Stimulated activated CD8-positive, alpha-beta memory T cell treated with anti-CD3 and anti-CD28 coated beads, Interleukin-2, amount 100 ng/mL, for 48 hours (primary cell): ENCODE measurements at places on chromosomes 11 and 22.
A peak's percentile ranks its signal among the peaks of the same experiment; 100 is the strongest.

GRCh38 chr11:85663753-85664614 lies 945 bp downstream of the CREBZF start:
- peak; percentile 77 for DNase-seq

DNA sequence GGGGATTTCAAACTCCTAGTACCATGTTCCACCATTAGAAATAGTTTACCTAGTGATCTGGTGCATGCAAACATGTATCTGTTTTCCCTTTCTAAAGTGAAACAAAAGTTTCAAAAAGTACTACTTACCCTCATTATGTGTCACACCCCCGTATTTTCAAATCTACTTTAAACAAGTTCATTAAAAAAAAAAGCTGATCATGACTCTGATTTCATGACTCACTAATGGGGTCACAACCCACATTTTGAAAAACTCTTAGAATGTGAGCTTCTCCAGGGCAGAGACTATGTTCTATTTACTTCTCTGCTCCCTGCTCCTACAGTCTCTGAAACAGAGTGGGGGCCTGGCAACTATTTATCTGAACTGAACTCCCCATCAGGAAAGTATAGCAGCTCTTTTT lies 18.2 kb downstream of the CHRM1 start:
- no peak for DNase-seq

GRCh38 chr22:40065981-40066380 lies 71.2 kb downstream of the FAM83F start:
- DNase-seq: no peak

GRCh38 chr11:69152733-69153421 lies 2.9 kb upstream of the SMIM38 start:
- DNase-seq: no peak

DNA sequence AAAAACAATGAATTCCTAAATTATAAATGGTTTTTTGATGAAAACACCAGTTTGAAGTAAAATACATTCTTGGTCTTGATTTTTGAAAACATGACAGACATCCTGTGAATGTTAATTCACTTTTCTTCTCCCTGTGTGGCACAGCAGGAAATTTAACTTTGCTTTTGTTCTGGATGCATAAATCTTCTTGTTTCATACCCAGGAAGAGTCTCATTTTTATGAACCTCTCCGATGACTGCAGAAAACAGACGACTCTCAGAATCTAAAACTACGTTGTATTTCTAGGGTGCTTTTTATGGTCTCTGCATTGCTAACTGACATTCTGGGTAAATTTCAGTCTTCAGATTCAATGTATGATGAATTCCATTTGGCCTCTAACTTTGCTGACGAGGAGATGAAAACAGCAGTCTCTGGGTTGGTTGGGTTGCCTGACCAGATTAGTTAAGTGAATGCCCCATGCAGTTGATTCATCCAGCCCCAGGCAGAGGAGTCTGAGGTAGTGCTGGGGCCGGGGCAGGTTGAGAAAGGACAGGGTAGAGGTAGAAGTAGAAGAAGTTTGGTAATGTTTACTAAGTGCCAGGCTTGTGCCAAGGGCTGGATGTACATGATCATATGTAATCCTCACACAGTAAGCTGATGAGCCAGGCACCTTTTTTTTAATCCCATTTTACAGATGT lies 20.1 kb downstream of the TCP11L1 start:
- DNase-seq: no peak

DNA sequence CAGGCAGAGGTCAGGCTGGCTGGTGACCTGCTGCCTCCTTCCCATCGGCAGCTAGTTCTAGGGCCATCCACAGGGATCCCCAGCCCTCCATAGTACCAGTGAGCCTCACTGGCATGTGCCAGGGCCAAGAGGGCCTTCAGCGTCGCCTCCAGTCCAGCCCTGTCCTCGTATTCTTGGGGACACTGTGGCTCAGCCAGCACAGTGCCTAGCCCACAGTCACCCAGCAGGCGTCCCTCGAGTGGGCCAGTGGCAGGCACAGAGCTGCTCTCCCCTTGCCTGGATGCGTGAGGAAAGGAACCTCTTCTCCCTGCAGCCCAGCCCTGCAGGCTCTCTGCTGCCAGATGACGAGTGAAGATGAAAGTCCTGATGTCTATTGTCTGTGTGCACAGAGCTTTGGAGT lies 10.6 kb upstream of the SH3BP1 start:
- DNase-seq: no peak

- no peak for DNase-seq
Measured at GRCh38 chr22:26174280-26174679, 5.0 kb downstream of the SEZ6L start.

- no peak for DNase-seq
Measured at GRCh38 chr11:68432874-68433273, 27.7 kb upstream of the PPP6R3 start.

GRCh38 chr11:95175818-95176380 lies 55.1 kb downstream of the SESN3 start:
- no peak for DNase-seq

DNA sequence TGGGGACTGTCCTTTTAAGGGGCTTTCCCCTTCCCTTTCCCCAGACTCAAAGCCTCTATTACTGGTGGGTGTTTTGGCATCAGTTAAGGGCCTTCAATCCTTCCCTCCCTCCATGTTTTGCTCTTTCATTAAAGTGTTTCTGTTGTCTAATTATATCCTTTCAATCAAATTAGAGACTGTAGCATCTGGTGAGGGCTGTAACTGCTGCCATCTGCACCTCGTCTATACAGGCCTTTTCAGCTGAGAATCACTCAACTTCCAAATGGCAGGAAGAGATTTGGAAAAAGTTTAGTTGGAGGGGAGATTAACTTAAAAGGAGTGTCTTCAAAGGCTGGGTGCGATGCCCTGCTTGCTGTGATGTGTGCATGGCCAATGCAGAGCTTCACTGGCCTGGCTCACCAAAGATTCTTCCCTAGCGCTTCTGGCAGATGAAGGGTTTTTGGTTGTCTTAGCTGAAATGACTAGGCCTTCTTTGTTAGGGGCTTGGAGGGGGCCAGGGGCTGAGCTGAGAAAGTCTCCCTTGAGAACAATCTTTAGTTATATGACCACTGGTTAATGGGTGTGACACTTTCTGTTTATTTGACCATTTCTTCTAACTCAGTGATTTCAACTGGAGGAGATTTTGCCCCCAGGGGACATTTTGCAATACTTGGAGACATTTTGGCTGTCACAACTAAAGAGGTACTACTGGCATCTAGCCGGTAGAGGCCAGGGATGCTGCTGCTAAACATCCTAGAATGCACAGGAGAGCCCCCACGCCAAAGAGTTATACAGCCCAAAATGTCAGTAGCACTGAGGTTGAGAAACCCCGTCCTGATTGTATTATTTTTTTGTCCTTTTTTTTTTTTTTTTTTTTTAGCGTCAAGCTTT lies 7.5 kb downstream of the KREMEN1 start:
- DNase-seq: no peak

DNA sequence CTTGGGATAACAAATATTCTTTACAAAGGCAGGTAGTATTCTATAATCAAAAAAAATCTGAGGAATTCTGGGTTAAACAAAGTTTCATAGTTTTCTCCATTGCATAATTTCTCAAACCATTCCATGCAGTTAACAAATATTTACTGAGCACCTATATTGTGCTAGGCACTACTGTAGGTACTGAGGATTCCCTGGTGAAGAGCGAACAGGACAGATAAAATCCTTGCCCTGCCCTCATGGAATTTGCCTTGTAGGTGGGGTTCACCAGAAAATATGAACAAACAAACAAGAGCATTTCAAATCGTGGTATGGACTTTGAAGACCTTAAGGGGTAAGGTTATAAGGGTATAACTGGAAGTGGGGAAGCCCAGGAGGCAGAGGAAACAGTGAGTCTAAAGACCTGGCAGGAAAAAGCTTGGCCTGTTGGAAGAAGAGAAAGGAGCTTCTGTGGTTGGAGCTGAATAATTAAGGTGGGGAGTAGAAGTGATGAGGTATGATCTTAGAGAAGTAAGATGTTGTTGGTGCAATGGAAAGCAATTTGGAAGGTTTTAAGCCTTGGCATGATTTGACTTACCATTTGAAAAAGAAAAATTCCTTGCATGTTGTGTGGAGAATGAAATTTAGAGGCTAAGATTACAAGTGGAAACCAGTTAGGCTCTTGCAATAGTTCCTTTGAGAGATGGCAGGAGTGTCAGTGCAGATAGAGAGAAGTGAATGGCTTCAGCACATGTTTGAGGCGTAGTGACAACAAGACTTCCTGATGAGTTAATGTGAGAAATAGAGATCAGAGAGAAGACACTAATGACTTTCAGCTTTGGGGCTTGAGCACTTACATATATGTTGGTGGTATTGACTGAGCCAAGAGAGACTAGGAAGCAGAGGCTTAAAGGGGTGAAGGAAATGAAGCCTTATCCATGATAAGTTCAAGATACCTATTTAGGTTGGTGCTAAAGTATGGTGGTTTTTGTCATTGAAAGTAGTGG lies 55.7 kb upstream of the PICALM start:
- DNase-seq: no peak

DNA sequence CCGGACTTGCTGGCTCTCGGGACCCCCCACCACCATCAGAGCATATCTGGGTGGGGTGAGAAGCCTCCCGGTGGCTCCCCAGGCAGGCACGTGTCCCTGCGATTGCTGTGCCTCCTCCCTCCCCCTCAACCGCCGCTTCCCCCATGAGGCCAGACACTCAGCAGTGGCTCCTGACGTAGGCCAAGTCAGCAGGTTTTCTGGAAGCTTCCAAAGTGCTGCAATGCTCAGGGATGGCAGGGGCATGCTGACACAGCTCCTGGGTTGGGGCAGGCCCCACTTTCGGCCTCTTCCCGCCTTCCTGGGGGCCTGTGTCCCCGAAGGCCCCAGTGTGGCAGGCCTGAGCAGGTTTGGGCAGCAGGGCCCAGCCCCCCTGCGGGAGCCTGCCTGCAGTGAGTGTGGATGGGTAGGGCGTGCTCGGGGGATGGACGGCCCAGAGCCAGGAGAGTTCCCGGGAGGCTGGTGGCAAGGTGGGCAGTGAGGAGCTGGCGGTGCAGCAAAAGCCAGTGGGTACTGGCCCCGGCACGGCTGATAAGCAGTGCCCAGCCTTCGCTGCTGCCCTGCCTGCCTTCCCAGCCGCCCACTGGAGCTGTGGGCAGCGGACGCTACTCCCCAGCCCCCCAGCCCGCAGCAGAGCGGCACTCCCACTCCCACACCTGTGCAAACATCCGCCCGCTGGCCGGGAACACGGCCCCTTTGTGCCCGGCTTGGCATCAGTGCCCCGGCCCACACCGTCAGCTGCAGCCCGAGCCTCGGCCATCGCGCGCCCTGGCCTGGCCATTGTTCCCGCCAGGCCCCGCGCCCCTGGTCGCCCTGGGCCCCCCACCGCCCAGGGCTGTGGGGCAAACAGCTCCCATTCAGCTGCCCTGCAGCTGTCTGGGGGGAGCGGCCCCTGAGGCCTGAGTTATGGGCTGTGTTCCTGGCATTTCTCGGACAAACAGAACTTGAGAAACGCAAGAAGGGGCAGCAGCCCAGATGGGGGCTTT lies 125.0 kb downstream of the KCNQ1OT1 start:
- DNase-seq: no peak

- DNase-seq: no peak
Measured at GRCh38 chr11:105858841-105859240, 163.2 kb downstream of the MSANTD4 start.

DNA sequence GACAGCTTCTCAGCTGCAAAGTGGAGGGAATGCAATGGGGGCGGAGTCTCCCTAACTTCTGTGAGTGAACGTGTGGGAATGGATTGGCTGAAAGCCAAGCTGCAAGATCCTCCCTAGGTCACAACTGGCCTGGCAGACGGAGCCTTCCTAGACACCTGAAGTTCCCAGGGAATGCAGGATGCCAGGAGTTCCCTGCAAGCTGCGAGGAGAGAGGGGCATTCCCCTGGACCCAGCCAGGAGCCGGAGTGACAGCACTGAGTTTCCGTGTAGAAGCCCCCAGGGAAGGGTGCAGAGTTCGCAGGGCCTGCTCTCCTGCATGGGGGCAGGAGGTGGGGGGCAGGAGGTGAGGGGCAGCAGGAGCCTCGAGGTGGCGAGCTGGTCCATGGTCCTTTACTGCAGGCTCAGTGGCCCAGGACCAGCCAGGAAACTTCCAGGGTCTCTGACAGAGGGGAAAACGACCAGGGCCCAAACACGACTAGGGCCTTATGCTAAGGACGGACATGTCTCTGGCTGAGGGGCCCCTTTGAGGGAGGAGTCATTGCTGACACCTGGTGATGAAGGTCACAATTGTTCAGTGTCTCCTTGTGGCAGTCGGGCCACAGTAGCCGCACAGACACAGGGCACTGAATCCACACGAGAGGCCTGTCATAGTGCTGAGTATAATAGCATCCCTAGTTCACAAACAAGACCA lies 141.4 kb downstream of the FBXO7 start:
- DNase-seq: no peak

- DNase-seq: no peak
Measured at GRCh38 chr11:78392854-78393253, 24.8 kb downstream of the GAB2 start.

GRCh38 chr11:2668876-2669275 lies 30.9 kb downstream of the KCNQ1OT1 start:
- no peak for DNase-seq

GRCh38 chr11:31805037-31805628 lies 6.0 kb downstream of the PAX6 start:
- DNase-seq: no peak

DNA sequence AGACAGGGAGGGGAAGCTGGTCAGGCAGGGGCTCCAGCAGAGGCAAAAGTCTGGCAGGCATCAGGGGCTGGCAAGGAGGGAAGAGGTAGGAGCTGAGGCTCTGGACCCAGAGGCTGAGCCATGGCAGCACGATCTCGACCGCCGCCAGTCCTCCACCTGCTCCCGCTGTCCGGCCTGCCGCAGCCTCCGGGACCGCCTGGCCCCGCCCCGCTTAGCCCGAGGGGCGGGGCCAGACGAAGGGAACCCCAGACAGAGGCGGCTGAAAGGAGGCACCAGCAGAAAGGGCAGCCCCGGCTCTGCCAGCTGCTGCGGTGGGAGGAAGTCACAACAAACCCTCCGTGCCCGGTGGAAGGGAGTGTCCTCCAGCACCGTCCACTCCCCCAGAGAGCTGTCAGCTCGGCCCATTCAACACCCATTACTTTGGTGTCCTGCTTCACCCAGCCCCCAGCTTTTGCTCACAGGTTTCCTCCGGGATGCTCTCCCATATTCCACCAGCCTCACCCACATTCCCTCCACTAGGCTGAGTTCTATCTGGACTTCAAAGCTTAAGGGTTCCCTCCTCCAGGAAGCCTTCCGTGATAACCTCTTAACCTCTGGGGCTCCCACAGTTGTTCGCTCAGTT lies at the start of gene MFNG:
Gene MFNG (minus strand): TSS at position 161 of the 622 bp plus-strand sequence. CDS start 207 bp downstream, outside the sequence.
- peak; percentile 69 for DNase-seq

DNA sequence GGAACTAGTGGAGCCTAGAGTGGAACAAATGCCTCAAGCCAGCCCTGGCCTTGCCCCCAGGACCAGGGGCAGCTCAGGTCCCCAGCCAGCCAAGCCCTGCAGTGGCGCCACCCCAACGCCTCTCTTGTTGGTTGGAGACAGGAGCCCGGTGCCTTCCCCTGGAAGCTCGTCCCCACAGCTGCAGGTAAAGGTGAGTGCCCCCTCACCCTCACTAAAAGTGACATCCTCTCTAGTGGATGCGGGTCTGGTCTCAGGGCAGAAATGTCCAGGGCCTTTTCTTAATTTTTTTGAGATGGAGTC lies 21.5 kb downstream of the MICALL1 start:
- no peak for DNase-seq
